ENCODE measurements at places on chromosomes 4 and X.

GRCh38 chr4:184854673-184855072 lies 28.9 kb upstream of the ACSL1 start:
- DNase-seq, result no peak

DNA sequence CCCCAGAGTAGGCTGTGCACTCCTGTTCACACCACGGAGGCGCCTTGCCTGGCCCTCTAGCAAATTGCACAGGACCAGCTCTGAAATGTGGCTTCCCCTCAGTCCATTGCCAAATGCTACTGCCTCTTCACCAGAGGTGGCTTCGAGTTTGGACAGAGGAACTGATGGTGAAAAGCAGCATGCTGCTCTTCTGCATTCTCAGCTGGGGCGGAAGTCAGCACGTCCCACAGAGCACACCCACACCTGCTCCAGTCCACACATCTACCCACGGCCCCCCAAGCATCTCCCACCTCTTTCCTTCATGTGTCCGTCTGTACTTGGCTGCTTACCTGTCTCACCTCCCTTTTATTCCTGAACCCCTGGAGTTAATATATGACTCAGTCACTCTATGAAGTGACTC lies 43.5 kb downstream of the LRP2BP start:
- no peak for DNase-seq

DNA sequence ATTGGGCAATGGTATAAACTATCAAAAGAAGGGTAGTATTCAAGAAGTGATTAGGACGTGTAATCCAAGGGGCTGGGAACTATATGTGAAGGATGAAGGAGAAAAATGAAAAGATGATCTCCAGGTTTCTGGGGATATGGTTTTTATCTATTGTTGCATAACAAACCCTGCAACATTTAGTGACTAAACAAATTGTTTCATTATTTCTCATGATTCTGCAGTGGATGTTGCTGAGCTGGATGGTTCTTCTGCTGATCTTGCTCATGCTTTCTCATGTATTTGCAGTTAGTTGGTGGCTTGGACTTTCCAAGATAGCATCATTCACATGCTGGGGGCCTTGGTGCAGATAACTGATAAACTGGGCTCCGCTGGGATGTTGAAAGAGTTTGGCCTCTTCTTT lies 29.1 kb downstream of the PHOX2B start:
- DNase-seq, result no peak

DNA sequence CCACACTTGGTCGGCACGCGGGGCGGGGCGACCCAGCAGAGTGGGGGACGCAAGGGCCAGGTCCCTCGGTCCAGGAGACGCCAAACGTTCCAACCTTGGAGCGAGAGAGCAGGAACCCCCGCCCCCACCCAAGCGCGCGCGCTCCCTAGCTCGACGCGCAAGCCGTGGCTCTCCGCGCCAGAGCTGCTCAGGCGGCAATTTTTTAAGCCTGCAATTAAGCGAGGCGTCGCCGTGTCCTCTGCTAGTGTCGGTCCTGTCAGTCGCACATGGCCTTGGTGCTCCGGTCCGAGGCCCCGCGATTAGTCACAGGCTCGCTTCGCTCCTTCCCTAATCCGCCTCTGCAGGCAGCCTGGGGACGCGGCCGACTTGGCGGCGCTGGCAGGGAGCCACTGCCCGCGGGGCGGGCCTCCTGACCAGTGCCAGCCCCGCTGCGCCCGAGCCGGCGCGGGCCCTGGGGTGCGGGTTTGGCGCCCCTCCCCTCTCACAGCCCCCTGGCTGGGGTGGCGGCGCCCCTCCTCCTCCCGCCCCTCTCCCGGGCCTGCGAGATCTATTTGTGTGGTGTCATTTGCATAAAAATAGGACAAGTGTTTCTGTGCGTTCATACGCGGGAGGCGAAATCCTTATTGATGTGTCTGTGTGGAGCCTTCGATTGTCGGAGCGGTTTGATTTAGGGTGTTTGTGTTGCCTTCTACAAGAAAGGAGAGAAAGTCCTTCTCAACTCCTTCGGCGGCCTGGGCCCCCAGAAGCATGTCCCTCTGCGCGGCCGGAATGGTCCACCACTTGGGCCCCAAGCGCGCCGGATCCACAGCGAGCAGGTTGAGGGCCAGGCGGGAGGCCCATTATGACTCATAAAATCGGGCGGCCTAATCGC lies 9.8 kb upstream of the BCOR start:
- no peak for DNase-seq

GRCh38 chr4:169079942-169080827 lies 70.1 kb upstream of the CBR4 start:
- peak; percentile 16 for DNase-seq
